Stimulated activated CD8-positive, alpha-beta memory T cell treated with anti-CD3 and anti-CD28 coated beads, Interleukin-4, amount 100 ng/mL, for 1 hour (primary cell): ENCODE measurements at places on chromosomes 7 and 10.
A peak's percentile ranks its signal among the peaks of the same experiment; 100 is the strongest.

DNA sequence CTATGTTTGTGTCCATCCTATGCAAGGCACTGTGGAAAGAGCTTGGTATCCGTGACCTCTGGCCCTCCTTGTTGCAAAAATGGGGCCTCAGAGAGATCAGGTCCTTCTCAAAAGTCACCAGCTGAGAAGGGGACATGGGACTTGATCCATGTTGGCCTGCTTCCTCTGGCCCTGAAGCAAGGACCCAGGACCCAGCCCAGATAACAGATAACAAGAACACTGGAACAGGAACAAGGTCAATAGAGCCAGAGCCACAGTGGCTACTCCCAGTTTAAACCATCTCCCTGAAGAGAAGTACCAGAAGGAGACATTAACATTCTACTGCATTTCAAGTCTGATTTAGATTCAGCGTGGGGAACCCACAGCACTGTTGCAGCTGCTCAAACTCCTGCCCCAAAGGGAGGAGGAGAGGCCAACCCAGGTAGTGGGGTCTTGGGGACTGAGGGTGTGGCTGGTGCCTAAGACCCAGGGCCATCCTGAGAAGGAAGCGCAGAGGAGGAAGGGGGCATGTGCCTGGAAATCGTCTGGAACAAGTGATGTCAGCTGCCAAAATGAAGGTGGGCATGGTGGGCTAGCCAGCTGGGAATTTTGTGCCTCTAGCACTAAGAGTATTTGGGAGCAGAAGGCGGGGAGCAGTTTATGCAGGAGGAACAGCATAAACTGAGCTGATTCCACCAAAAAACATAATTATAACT lies 61.2 kb downstream of the VSTM4 start:
- DNase-seq, result no peak

DNA sequence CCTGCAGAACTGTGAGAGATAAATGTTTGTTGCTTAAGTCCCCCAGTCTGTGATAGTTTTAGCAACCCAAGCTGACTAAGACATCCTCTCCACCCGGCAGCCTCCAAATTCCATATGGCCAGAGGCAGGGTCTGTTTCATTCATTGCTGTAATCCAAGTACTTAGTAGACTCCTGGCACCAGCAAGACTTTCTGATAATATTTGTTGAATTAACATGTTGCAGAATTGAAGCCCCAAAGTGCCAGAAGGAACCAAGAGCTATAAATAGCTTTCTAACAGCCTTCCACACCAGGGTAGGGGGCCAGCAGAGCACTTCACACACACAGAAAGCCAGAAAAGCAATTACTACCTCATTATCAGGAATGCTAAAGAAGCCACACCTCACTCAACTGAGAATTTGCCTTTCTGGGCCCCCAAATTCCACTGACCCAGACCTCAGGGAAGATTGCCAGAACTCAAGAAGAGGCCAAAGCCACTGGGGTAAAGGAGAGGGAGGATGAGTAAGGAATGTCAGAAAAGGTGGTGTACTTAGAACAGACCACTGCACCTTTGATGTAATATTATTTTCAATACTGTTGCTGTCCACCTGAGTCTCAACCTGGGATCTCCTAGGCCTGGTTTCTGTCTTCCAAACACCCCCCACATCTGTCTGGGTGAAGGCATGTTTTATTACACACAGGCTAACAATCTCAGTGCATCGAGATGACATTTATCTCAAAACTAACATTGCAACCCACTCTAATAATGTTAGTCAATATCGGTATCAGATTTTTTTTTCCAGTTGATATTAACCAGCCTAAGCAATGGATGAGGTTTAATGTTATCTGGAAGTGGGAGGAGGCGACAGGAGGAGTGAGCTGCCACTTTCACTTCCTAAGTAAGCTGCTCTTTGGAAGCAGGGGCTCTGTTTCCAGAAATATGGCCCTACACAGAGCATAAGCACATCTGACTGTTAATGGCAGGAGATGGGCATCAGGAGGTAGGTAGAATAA lies 5.5 kb downstream of the NOD1 start:
- no peak for DNase-seq

- DNase-seq, result no peak
These were observed 162.6 kb downstream of the SDK1 start for GRCh38 chr7:3463696-3464095.

DNA sequence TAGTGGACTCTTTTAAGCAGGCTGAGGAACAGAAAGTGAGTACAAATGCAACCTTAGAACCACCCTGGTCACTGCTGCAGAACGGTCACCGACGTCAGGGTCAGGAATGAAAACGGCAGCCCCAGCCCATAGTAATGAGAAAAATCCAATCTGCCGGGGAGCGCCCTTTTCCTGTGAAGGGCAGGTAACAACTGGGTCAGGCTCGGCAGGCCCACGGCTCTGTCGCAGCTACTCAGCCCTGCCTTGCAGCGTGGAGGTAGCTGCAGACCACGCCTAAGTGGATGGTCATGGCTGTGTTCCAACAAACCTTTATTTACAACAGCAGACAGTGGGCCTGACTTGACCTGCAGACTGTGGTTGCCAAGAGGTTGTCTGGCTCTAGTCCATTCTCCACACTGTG lies 563.2 kb downstream of the DNAJB6 start:
- no peak for DNase-seq

- no peak for DNase-seq
These were observed 31.3 kb downstream of the GBX1 start for GRCh38 chr7:151135866-151136843.

GRCh38 chr10:10497245-10497644 lies 520.4 kb upstream of the CELF2 start:
- DNase-seq, result no peak

- no peak for DNase-seq
These were observed 87.7 kb upstream of the PDK4 start for GRCh38 chr7:95684037-95684436.

- no peak for DNase-seq
These were observed 77.1 kb downstream of the ITGB8 start for GRCh38 chr7:20407585-20408466.

GRCh38 chr7:138138244-138138643 lies 62.0 kb downstream of the AKR1D1 start:
- no peak for DNase-seq

GRCh38 chr7:127822822-127823508 lies 171.0 kb downstream of the SND1 start:
- DNase-seq, result no peak

DNA sequence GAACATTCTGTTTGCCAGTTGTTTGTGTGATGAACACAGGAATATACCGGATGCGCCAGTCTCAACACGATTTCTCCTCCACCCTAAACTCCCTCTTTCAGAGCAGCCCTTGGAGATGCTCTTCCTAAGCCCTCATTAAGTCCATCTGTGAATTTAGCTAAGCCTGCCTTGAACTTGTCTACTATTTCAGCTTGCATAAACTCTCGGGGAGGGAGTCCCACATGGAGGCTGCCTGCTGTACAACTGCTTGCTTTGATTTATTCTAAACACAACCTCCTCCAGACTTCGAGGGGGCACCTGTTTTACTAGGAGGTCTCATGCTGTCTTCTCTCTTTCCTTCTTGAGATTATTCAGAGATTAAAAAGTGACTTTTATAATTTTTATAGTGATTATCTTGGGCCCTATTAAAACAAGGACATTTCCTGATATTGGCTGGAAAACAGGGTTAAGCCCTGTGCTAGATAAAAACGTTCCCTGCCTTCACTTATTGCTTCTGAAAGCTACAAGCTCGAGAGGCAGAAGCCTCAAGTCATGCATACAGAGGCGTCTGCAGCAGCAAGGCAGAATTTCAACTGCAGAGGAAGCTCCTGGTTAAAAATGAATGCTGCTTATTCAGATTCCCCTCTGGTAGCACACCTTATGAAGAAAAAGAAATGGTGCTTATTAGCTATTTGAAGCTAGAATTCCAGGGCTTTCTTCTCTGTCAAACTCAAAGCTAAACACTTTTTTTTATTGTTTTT lies 174.3 kb downstream of the FANK1 start:
- no peak for DNase-seq

DNA sequence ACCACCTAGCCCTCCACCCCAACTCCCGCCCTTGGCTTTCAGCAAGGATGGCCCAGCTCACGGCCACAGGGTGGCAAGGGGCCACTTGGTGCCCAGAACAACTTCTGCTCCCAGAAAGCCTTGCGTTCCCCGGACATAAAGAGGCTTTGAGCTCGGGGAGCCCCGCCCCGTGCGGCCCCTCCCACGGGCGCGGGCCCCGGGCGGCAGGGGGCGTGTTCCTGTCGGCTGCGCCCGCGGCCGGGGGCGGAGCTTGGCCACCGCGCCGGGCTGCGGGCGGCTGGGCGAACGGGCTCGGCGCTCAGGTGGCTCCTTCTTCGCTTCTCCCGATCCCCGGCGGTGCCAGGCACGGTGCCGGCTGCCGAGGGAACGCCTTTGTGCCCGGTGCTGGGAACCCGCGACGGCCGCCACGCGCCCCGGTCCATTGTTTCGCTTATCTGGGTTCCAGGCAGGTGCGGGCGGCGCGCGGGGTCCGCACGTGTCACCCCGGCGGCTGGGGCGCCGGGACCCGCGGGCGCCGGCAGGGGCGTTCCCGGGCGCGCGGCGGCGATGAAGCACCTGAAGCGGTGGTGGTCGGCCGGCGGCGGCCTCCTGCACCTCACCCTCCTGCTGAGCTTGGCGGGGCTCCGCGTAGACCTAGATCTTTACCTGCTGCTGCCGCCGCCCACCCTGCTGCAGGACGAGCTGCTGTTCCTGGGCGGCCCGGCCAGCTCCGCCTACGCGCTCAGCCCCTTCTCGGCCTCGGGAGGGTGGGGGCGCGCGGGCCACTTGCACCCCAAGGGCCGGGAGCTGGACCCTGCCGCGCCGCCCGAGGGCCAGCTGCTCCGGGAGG lies at the start of gene NFE2L3:
Gene NFE2L3 (plus strand): TSS at position 246 of the 829 bp plus-strand sequence. CDS start 301 bp downstream, at position 547.
- DNase-seq, result peak; percentile 36

GRCh38 chr10:51700228-51700817 lies 928 bp upstream of the CSTF2T start:
- DNase-seq, result no peak

DNA sequence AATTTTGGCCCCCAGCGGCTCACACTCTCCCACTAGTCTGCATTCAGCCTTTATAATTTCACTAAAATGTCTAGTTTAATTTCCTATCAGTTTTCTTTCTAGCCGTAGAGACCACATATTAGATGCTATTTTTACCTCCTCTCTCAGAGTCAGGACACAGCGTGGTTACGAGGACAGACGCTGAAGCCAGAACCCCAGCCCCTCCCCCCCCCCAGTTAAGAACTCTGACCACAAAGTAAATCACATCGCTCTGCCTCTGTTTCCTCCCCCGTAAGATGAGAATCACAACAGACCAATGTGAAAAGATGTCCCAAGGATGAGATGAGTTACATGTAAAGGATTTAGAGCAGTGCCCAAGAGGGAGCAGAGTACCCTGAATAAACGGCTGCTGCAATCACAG lies 11.1 kb upstream of the TARP start:
- DNase-seq, result no peak

DNA sequence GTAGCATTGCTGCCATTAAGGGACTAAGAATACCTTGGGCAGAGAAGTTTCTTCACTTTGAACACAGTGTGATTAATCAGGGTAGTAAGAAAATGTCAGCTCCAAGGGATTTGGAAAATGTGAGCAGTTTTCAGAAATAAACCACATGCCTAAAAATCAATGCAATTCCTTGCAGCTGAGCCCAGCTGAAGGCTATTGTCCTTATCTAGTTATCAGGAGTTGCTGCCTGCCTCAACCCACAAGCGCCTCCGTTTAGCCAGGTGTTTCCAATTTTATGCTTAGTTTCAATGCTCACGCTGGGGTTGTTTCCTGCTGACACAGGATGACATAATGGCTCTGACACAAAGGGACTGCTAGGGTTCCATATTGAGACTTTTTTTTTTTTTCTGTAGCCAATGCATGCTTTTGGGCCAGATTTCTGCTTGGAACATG lies 132.3 kb upstream of the ANK3 start:
- no peak for DNase-seq

DNA sequence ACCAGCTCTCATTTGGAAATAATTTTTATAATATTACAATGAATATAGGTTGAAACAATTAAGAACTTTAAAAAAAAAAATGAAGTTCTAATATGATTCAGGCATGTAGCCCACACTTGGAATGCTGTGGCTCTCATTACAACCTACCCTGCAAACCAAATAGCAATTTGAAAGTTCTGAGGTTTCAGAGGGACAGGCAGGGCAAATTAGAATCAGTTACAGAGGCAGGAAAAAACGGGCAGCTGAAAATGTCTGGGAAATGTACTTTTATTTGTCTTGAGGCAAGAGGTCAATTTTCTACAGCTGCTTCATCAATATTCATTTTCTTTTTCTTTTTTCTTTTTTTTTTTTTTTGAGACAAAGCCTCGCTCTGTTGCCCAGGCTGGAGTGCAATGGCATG lies 95.3 kb downstream of the PIP4K2A start:
- no peak for DNase-seq

DNA sequence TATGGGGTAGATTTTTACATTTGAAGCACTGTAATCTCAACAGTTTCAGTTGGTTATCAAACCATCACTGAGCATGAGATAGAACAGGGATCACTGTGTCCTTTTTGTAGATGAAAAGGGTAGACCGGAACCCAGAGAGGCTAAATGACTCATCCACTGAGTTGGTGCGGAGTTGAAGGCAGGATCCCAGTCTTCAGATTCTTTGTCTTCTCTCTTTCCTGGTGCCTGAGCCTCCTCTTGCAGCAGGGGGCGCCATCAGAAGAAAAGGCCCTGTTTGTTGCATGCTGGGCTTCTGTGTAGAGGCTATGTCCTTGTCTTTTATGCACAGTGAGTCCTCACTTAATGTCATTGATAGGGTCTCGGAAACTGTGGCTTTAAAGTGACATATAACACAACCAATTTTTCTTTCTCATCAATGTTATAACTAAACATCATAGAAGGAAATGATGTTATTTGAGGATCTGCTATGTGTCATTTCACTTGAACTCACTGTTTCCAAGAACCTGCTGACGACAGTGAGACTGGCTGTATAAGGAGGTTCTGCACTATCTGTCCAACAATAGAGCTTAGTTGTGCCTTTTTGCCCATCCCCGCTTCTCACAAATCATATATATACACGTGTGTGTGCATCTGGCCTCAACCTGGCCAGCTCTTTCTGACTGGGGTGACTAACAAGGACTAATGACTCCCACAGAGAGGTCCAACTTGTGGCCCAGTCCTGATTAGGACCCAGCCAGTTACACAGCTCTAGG lies 14.3 kb downstream of the ZNF282 start:
- peak; percentile 43 for DNase-seq

- no peak for DNase-seq
These were observed 63.5 kb downstream of the RABGEF1 start for GRCh38 chr7:66804001-66804400.

GRCh38 chr7:105101864-105102263 lies 87.9 kb downstream of the KMT2E start:
- no peak for DNase-seq

DNA sequence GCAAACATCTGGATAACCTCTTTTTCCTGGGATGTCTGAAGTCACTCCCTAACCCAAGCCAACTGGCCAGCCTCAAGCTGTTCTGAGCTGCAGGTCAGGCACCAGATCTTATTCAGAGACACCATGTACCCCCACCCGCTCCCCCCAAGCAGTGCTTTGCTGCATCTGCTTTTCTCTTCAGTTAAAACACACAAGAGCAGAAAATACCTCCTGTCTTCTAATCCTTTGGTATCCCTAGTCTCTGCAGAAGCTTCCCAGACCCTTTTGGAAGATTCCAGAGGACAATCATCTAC lies 3.0 kb downstream of the ZNF488 start:
- DNase-seq, result no peak

GRCh38 chr10:103692436-103692951 lies 162.9 kb downstream of the SH3PXD2A start:
- no peak for DNase-seq

GRCh38 chr10:69957241-69957885 lies 95.3 kb upstream of the MACROH2A2 start:
- no peak for DNase-seq
